Fibroblast of skin of back (primary cell): ENCODE measurements at places on chromosomes 13 and 19.
A peak's percentile ranks its signal among the peaks of the same experiment; 100 is the strongest.

DNA sequence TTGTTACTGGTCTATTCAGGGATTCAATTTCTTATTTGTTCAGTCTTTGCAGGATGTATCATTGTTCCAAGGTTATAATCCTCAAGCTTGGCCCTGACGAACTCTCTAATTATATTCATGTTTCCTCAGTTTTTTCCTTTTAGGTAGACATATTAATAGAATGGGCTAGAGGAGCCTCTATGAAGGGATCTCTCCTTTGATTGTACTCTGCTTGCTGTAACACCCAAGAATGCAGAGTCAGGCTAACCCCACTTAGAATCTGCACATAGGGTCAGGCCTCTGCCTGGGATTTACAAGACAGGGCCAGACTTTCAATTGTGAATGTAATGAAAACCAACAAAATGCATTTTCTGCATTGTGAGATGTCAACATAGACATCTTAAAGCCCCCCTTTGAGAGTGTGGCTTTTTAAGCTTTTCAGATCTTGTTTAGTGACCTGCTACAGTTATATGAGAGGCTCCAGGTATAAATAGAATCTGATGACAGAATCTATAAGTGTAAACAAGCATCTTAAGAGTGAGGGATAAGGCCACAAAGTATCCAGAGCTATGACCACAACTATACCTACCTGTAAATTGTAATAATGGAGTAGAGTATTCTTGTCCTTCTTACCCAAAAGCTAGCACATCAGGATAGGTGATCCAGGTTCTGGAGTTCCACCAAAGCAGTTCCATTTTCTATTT, 5.5 kb downstream of the ZNF493 start:
- no peak for DNase-seq

DNA sequence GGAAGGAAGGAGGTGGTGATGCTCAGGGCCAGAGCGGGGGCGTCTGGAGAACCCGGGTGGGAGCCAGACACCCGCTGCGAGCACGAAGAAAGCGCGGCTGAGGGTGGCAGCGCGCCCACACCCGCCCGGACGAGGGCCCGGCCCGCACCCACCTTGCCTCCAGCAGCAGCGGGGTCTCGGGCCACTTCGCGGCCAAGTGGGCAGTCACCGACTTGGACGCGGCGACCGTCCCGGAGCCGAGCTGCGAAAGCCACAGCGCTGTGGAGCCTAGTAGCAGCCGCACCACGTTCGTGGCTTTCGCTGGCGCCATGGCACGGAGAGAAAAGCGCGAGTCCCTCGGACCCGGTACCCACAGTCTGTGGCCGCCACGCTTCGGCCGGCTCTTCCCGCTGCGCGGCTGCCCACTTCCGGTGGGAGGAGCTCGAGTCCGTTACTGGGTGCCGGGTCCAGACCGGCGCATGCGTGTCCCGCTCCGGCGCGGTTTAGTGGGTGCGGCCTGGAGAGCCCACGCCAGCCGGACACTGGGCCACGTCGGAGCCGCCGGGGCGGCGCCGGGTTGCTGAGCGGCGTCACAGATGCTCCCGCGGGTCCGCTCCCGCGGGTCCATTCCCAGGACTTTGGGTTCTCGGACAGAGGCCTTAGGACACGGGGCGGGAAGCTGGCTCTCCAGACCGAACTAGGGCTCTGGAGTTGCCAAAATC, at the start of gene UGGT2:
Gene UGGT2 (minus strand): TSS at position 399 of the 701 bp plus-strand sequence. CDS start 89 bp downstream, at position 310.
- DNase-seq: peak; percentile 94

- DNase-seq: no peak
Observed at GRCh38 chr19:46875657-46876056, 14.9 kb downstream of the ARHGAP35 start.

GRCh38 chr19:57664269-57665127, 4.2 kb upstream of the ZSCAN4 start:
- DNase-seq: peak; percentile 56

- DNase-seq: no peak
Observed at GRCh38 chr19:16309643-16310042, 15.0 kb upstream of the KLF2 start.

- no peak for DNase-seq
Observed at GRCh38 chr13:80884056-80884785, 543.3 kb upstream of the SPRY2 start.

DNA sequence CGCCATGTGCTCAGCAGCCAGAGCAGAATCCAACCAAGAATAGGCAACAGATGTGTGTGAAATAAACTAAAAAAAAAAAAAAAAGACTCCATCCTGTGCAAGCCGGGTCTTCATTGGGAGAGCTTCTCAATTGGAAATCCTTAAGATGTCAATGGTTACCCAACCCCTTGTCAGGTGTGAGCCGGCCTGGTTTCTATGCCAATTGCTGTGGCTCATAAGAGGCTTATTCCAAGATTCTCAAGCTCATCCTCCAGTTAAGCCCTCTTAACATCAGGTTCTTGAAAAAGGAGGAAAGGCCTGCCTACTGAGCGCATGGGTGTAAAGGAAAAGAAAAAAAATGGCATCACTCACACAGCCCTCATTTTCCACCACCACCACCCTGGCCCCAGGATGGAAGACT, 1084.6 kb downstream of the UQCRFS1 start:
- DNase-seq: no peak

- DNase-seq: no peak
Observed at GRCh38 chr19:51207747-51208146, 17.1 kb upstream of the CD33 start.

DNA sequence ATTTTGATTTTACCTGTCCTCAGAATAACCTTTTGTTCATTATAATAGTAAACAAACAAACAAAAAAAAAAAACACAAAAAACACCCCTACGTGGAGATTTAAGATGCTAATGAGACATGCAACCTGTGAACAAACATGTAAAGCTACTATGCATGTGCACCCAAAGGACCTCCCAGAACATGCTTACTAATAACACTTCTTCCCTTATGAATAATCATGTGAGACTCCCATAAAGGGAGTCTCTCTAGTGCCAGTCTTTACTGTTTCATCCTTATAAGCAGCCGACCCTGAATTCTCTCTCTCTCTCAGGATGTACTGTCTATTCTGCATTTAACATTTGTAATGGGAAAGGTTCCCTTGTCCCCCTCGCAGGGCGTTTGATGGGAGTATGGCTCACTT, 1051.1 kb downstream of the PCDH17 start:
- no peak for DNase-seq

DNA sequence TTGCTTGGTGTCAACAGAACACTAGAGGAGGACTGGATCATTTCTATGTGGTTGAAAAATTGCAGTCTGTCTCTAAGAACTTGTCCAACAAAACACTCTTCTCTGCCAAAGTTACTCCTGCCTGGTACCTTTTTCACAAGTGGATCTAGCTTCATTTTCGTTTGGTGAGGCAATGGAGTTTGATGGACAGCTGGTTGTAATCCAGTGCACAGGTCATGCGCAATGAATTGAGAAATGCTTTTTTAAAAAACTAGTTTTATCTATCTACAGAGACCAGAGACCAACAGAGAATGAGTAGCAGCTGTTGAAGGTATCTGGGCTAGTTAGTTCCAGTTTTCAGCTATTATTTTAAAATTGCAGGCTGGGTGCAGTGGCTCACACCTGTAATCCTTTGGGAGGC, 12.0 kb upstream of the KBTBD6 start:
- no peak for DNase-seq

DNA sequence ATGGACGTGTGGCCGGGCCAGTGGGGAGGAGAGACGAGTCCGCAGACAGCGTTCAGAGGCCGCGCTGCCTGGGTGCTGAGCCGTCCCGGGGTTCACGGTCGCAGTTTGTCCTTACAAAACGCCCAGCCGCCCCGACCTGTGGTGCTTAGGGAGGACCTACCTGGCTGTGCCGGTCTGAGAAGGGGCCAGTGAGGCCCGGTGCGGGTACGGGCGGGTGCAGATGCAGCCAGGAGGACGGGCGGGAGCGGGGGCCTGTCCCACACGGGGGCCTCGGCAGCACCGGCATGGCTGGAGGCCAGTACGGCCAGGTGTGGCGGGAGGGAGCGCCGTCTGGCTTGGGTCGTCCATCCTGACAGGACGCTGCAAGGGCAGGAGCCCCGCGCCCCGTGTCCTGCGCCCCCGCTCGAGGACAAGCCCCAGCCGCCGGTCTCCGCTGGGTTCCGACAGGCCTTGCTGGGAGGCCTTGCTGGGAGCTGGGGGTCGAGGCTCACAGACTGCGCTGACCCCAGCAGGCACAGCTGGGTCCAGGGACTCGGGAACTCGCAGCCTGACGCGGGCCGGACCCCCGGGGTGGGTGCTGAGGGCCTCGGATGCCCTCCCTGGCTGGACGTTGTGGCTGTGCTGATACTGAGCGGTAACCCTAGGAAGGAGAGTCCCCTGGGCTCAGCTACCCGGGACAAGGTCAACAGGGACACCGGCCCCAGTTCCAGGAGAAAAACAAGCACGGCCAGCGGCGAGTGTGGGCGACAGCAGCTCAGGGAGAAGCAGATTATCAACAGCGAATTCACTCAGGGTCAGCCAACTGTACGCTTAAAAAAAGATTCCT, 5.3 kb upstream of the PROZ start:
- DNase-seq: no peak

DNA sequence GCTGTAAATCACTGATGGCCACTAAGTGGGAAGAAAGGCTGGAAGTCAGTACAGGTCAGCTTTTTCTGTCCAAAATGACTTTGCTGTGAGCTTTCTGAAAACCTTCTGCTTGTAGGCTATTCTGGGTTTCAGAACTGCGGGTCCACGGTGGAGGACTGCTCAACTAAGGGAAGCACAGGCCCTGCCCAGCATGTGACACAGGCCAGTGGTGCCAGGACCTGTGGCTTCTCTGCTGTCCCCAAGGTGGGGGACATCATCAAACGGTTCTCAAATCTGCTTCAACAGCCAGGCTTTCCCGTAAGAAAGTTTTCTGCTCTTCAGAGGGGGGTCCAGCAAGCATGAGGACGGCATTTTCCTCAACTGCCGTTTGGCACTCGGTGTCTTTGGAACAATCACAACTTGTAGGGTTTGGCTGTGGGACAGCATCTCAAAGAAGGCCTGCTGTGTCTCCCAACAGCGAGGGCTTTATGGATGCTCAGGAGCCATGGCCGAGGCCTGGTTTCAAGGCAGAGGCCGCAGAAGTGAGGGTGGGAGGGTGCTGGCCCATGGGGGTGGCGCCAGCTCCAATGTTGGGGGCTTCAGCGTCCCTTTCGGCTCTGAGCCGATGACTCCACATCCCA, 3.8 kb downstream of the SGTA start:
- DNase-seq: no peak
